Upper lobe of left lung (tissue), 6 donors: ENCODE measurements at places on chromosomes 12 and 14. TPM values are rescaled to one million over a fixed set of nuclear protein-coding genes. Genes with fewer than 3 reads are reported as not detected.

The CLEC4D gene
- total RNA-seq: 3.9 TPM

The JAG2 gene
- 16.9 TPM for total RNA-seq

The SOCS4 gene
- 21.8 TPM for total RNA-seq

The C12orf56 gene
- not detected for total RNA-seq

The HSPB8 gene
- 59.9 TPM for total RNA-seq

DNA sequence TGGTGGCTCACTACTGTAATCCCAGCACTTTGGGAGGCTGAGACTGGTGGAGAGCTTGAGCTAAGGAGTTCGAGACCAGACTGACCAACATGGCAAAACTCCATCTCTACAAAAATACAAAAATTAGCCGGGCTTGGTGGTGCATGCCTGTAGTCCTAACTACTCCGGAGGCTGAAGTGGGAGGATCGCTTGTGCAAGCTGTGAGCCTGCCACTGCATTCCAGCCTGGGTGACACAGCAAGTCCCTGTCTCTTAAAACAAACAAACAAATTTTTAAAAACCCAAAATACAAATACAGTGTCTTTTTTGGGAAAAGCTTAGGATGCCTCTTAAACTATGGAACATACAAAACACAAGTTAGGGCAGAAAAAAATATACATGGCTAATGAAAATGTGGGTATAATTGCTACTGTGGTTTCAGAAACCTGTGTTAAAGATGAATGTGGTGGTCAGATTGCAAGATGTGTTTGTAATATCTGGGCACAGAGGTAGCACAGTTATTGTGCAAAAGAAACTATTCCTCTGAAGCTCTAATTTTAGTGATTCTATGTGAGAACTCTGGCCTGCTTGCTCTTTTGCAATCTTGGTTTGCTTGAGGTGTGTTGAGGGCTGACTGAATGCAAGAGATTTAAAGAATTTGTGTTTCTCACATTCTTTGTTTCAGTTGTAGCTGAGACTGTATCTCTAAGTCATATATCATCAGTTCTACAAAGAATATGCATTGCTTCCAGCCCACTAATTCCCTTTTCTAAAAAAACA lies 3.9 kb upstream of the HSPA2 start:
- no peaks in the 10 kb centered on the region for H3K36me3 ChIP-seq
- no peak overlapping the region for H3K27ac ChIP-seq
- no peaks in the 10 kb centered on the region for H3K27me3 ChIP-seq
- H3K4me1 ChIP-seq: peaks cover 17% of the 10 kb centered on the region

DNA sequence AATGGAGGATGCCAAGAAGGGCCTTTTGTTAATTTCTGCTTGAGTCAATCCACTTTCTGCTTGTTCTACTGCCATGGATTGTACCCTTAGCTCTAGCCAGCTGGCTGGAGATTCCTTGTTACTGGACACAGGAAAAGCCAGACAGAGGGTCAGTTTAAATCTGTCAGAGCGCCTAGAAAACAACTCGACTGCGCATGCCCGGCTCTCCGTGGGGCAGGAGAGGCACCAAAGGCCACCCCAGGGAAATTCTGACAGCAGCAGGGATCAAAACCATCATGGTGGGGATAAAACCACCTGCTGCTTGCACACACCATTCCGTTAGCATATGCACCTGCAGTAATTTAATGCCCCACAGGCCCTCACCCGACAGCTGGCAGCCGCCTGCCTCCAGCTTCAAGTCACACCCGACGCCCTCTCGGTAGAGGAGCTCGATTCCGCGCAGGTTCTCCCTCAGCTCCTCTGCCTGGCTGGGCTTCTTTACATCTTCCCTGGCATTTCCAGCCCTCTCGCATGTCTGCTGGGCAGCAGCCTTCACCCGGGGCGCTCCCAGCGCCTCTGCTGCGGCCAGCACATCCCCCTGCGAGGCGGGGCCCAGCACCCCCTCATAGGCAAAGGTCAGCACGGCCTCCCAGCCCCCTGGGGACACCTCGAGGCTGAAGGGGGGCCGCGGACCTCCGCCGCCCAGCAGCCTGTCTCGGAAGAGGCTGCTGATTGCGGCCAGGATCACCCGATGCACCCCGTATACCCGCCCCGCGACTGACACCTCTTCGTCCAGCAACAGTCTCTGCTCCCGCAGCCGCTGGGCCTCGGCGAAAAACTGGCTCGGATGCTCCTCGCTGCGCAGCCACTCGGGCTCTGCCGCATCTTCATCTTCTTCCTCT lies 1.0 kb downstream of the KLHL33 start:
- no peaks in the 10 kb centered on the region for H3K27me3 ChIP-seq
- H3K27ac ChIP-seq: peak overlapping the region; percentile 1
- DNase-seq: no peak
- H3K4me3 ChIP-seq: peak overlapping the region; percentile 33
- no peaks in the 10 kb centered on the region for H3K36me3 ChIP-seq
- no peaks in the 10 kb centered on the region for H3K4me1 ChIP-seq

- no peaks in the 10 kb centered on the region for H3K27me3 ChIP-seq
- peak; percentile 46 for DNase-seq
- no peak overlapping the region for H3K4me3 ChIP-seq
- H3K36me3 ChIP-seq: no peaks in the 10 kb centered on the region
- no peaks in the 10 kb centered on the region for H3K4me1 ChIP-seq
- no peak overlapping the region for H3K27ac ChIP-seq
Measured at GRCh38 chr14:57057803-57058202, 210.9 kb downstream of the EXOC5 start.

GRCh38 chr14:97687944-97688630 lies 890.9 kb downstream of the VRK1 start:
- H3K4me1 ChIP-seq: no peaks in the 10 kb centered on the region
- no peaks in the 10 kb centered on the region for H3K27me3 ChIP-seq
- no peak overlapping the region for H3K27ac ChIP-seq
- DNase-seq: no peak
- no peak overlapping the region for H3K4me3 ChIP-seq
- H3K36me3 ChIP-seq: no peaks in the 10 kb centered on the region

- peak overlapping the region; percentile 97 for H3K27ac ChIP-seq
- H3K4me1 ChIP-seq: peaks cover 24% of the 10 kb centered on the region
- no peak for DNase-seq
- H3K4me3 ChIP-seq: peak overlapping the region; percentile 33
Measured at GRCh38 chr12:62466018-62466593, 520 bp upstream of the MON2 start.

DNA sequence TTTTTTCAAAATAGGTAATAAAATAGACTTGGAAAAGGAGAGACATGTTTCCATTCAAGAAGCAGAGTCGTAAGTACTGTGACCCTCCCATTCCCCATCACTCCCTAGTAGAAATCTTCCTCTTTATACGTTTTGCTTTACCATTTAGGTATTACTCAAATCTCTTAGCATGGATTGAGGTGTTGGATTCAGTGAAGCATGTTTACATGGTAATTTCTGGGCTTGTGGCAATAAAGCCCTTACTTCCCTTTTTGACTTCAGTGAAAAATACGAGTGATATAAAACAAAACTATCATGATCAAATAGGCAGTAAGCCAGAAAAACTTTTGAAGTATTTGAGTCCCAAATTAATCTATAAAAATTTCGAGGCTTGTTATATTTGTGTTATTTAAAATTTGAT lies 27.4 kb downstream of the RAB21 start:
- DNase-seq: no peak
- H3K27me3 ChIP-seq: no peaks in the 10 kb centered on the region
- H3K36me3 ChIP-seq: peaks cover 52% of the 10 kb centered on the region
- H3K4me1 ChIP-seq: peaks cover 13% of the 10 kb centered on the region
- peak overlapping the region; percentile 27 for H3K27ac ChIP-seq

- H3K4me1 ChIP-seq: no peaks in the 10 kb centered on the region
- DNase-seq: no peak
- H3K27ac ChIP-seq: no peak overlapping the region
- no peak overlapping the region for H3K4me3 ChIP-seq
Measured at GRCh38 chr12:102592134-102592533, 111.8 kb upstream of the IGF1 start.

DNA sequence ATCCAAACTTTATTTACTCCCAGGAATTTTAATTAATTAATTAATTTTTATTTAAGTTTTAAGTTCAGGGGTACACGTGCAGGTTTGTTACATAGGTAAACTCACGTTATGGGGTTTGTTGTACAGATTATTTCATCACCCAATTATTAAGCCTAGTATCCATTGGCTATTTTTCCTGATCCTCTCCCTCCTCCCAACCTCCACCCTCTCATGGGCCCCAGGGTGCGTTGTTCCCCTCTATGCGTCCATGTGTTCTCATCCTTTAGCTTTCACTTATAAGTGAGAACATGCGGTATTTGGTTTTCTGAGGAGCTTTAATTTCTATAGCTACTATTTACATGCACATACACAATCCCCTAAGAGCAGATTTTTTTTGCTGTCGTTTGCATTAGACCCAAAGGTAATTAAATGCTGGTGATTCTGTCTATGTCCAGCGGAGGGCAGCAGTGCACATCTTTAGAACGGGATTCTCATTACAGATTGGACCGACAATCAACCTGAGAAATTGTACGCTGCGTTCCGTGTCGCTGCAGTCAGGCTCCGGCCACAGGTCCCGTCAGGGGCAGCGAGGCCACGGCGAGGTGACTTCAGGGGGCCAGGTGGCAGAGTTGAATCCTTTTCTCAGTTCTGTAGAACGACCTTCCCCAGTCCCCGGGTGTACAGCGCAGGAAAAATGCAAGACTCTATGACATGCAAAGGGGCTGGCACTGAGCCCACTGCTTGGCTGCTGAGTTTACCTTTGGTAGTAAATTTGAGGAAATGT lies 11.6 kb downstream of the TMEM30B start:
- no peaks in the 10 kb centered on the region for H3K27me3 ChIP-seq
- H3K4me1 ChIP-seq: peaks cover 3% of the 10 kb centered on the region
- H3K4me3 ChIP-seq: peak overlapping the region; percentile 34
- H3K36me3 ChIP-seq: no peaks in the 10 kb centered on the region

DNA sequence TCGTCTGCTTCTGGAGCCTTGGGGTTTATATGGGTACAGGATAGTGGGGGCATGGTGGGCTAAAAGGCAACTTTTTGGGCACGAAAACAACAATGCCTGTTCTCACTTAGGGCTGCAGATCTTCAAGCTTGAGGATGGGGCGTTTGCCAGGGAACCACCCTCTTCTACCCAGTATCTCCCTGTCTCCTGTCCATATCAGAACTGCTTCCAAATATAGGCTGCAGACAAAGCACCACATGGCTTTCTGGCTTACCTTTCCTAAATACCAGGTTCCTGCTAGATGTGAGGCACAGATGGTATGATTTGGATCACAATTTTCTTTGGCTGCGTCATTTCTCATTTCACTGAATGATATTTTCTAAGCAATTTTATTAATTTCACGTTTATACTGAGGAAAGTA lies 70.4 kb downstream of the CMAS start:
- H3K27ac ChIP-seq: no peak overlapping the region
- H3K4me1 ChIP-seq: no peaks in the 10 kb centered on the region
- H3K27me3 ChIP-seq: no peaks in the 10 kb centered on the region
- no peak overlapping the region for H3K4me3 ChIP-seq
- H3K36me3 ChIP-seq: no peaks in the 10 kb centered on the region
- DNase-seq: no peak

DNA sequence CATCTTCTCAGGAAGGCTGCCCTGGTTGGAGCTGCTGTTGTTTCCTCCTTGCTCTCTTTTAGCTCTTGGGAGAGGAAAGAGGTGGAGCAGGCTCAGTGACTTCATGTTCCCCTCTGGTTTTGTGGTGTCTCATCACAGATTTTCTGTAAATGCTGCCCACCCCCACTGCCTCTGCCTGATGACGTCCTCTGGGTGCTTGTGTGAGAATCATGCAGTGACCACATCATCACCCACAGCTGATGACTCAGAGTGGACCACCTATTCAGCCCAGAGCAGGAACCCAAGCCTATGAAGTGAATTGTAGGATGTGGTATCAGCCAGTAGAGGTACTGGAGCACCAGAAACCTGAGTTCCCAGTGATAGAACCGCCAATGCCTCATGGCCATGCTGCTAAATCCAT lies at the start of gene GZMB:
Gene GZMB (minus strand): TSS at position 33 of the 400 bp plus-strand sequence. CDS start 30 bp downstream, at position 3.
- H3K36me3 ChIP-seq: no peaks in the 10 kb centered on the region
- peak; percentile 49 for DNase-seq
- H3K4me1 ChIP-seq: peaks cover 3% of the 10 kb centered on the region
- H3K4me3 ChIP-seq: no peak within 1 kb of the TSS

DNA sequence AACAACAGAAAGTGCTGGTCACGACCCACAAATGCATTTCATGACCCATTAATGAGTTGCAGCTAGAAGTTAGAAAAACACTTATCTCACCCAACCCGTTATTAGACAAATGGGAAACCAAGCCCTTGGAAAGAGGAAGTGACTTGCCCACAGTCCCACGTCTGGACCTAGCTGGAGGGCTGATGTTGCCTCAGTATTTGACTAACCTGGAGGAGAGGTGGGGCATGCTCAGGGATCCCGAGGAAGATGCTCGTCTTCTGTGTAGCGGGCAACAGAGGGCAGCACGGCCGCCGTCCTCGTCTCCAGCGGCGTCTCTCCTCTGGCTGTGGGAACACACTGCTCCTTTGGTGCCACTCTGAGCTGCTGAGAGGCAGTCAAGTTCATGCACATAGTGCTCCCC lies 12.7 kb downstream of the CCND2 start:
- no peak overlapping the region for H3K27ac ChIP-seq
- peaks cover 57% of the 10 kb centered on the region for H3K36me3 ChIP-seq
- no peak for DNase-seq
- no peaks in the 10 kb centered on the region for H3K27me3 ChIP-seq
- H3K4me3 ChIP-seq: no peak overlapping the region

DNA sequence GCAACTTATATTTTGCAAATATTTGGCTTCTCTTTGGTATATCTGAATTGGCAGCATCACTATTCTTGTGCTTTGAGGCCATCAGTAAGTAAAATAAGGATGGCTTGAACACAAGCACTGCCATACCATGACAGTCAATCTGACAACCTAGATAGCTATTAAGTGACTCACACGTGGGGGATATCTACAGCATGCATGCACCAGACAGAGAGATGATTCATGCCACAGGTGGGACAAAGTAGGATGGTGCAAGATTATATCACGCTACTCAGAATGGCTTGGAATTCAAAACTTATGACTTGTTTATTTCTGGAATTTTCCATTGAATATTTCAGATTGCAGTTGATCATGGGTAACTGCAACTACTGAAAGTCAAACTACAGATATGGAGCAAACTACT lies 675.6 kb upstream of the MDGA2 start:
- H3K27me3 ChIP-seq: no peaks in the 10 kb centered on the region
- no peak for DNase-seq
- no peaks in the 10 kb centered on the region for H3K36me3 ChIP-seq
- no peak overlapping the region for H3K4me3 ChIP-seq
- no peak overlapping the region for H3K27ac ChIP-seq

DNA sequence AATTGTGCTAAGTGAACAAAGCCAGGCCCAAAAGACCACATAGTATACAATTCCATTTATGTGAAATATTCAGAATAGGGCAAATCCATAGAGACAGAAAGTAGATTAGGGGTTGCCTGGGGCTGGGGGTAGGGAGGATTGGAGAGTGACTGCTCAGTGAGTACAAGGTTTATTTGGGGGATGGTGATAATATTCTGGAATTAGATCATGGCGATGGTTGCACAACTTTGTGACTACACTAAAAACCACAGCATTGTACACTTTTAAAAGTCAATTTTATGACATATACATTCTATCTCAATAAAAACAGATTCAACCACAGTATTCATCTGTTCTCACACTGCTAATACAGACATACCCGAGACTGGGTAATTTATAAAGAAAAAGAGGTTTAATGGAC lies 68.7 kb upstream of the MAP1LC3B2 start:
- H3K4me1 ChIP-seq: no peaks in the 10 kb centered on the region
- no peaks in the 10 kb centered on the region for H3K27me3 ChIP-seq
- no peak overlapping the region for H3K27ac ChIP-seq
- no peak overlapping the region for H3K4me3 ChIP-seq
- DNase-seq: no peak

- peaks cover 4% of the 10 kb centered on the region for H3K4me1 ChIP-seq
- H3K36me3 ChIP-seq: no peaks in the 10 kb centered on the region
- no peak overlapping the region for H3K27ac ChIP-seq
- DNase-seq: peak; percentile 83
Measured at GRCh38 chr12:54195737-54196347, 7.1 kb upstream of the SMUG1 start.
